Epithelial cell of esophagus (primary cell): ENCODE measurements at places on chromosomes 12 and 14.

GRCh38 chr12:70664465-70664881 is 27.2 kb upstream of the PTPRB start:
- DNase-seq = peak; percentile 4

GRCh38 chr12:95949477-95950206 is 6.5 kb downstream of the AMDHD1 start:
- DNase-seq = no peak

- DNase-seq = no peak
These were observed 50.9 kb downstream of the FOXN4 start for GRCh38 chr12:109258201-109258600.

DNA sequence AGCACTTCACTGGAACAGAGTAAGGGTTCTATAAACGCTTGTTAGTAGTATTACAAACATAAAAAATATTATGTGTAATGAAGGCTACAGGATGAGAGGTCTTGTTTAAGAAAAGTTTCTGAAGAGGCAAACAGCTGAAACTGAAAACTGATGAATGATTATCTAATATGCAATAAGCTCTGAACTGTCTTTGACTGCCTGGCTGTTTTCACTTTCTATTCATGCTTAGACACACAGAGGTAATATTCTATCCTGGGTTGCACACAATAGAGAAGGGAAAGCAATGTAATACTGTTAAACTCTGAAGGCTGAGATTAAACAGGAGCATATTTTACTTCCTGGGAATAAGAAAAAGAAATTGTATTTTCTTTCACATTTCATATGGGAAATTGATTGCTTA is 251.3 kb downstream of the ALX1 start:
- DNase-seq = no peak

- no peak for DNase-seq
These were observed 36.8 kb downstream of the RTRAF start for GRCh38 chr14:52026017-52026660.

GRCh38 chr14:86770186-86770585 is 1222.8 kb downstream of the GALC start:
- no peak for DNase-seq

DNA sequence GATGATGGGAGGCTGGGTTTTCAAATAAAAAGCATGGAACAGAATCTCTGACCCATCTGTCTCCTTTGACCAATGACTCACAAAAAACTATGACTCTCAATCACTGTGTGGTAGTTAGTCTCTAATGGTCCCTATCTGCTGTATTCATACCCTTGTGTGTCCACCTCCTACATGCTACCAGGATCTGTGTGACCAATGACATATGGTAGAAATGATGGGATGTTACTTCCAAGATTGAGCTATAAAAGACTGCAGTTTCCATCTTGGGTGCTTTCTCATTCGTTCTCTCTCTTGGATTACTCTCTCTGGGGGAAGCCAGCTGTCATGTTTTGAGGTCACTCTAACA is 144.7 kb upstream of the BTG1 start:
- no peak for DNase-seq

- no peak for DNase-seq
These were observed 118.8 kb downstream of the KCNK10 start for GRCh38 chr14:88204221-88204620.

DNA sequence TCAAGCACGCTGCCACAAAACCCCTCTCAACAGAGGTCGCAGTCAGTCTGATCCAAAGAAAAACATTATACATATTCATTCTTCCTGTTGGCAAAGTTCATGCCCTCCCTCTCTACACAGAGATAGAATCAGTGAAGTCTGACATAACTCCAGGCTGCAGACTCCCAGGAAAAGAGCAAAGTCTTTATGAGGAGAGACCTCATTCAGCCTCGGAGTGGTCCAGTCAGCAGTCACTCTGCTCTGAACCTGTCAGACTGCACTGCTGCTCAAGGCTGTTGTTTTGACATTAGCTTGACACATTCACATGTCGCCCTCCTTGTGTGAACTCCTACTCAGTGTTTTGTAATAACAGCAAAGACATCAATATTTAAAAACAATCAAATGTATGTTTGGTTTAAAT is 241.2 kb upstream of the G2E3 start:
- DNase-seq = no peak

DNA sequence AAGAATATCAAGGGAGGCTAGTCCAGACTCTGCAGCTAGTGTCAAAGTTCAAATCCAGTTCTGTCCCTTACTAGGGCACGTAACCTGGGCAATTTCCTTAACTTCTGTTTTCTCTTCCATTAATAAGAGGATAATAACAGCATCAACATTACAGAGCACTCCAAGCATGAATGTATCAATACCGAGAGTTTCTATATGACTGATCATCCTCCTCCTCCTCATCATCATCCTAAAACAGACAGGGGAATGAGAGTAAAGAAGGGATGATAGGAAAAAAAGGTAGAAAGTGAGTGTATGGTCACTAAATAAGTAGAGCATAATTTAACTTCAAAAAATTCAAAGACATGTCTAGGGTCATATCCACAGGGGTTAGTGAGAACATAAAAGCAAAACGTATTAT is 171.4 kb downstream of the NDUFA12 start:
- DNase-seq = no peak

DNA sequence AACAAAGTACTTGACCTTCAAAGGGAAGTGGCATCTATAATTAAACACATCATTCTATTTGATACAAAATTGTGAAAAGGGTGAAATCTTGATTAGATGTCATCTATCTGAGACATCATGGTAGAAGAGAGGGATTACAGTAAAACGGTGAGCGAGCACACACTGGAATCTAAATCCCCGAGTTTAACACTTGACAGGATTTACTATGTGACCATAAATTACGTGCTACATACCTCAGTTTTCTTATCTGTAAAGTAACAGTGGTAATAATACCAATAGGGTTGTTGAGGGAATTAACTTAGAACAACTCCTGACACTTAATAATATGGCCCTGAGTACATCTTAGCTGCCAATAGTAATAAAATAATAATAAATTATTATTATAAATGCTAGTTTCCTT is 13.3 kb downstream of the USP44 start:
- no peak for DNase-seq

DNA sequence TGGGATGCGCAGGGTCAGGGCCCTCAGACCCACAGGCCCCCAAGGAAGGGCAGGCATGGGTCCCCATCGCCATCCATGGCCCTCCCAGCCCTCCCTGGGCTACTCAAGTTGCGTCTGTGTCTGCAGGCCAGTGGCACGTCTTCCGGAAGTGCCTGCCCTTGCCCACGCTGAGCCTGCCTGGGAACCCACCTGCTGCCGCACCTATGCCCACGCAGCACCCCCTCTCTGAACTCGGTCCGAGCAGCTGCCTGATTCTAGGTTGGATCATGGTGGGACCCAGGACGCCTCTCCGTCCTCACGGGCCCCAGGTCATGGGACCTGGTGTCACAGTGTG is 182.8 kb downstream of the ADGRD1 start:
- DNase-seq = no peak

DNA sequence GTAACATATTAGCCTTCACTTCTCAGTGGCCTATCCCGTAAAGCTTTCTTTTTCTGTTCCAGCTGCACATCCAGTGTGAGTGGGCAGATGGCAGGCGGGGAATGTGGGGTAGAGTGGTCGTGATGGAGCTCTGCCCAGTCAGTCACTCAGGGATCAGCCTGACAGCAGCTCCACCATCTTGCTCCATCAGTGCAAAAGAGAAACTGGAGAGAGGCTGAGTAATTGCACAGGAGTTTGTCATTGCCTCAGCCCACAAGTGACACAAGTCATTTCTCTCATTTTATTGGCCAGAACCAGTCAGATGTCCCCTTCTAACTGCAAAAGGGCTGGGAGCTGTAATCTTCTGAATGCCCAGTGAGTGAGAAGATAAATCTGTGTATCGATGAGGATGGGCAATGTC is 66.5 kb downstream of the ATP23 start:
- DNase-seq = no peak

GRCh38 chr14:55057919-55058318 is 6.5 kb downstream of the MAPK1IP1L start:
- no peak for DNase-seq

- DNase-seq = peak; percentile 71
These were observed 172.2 kb upstream of the GZMB start for GRCh38 chr14:24806061-24806678.

DNA sequence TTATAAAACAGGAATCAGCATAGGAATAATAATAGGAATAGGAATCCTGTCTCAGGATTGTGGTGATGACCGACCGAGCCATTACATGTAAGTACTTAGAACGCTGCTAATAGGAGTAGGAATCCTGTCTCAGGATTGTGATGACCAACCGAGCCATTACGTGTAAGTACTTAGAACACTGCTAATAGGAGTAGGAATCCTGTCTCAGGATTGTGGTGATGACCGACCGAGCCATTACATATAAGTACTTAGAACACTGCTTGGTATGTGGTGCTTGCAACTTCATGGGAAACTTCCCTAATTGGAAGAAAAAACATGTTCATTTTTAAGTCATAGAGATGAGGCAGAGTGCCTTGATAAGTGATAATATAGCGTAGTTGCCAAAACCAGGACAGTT is 30.0 kb downstream of the ELK3 start:
- DNase-seq = no peak

DNA sequence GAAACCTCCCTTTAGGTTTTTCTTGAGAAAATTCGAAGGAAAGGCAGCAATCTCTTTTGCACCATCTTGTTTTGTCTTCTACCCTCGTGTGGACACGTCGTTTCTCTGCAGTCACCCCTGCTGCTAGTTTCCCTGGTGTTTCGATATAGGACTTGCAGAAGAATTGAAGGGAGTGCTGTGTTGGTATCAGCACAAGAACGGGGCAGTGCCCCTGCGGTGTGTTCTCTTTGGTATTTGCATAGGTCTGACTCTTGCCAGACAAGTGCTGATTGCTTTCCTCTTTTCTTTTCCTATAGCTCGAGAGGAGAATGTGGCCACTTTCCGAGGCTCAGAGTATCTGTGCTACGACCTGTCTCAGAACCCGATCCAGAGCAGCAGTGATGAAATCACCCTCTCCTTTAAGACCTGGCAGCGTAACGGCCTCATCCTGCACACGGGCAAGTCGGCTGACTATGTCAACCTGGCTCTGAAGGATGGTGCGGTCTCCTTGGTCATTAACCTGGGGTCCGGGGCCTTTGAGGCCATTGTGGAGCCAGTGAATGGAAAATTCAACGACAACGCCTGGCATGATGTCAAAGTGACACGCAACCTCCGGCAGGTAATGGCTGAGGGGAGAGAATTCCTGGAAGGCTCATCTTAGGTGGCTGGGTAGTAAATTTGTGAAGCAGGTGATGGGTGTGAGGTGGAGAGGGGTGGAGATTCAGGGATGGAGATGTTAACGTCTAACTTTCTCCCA is 474.8 kb downstream of the NRXN3 start:
- DNase-seq = no peak

GRCh38 chr14:63686926-63687325 is 40.9 kb downstream of the SGPP1 start:
- peak; percentile 20 for DNase-seq

GRCh38 chr14:61315313-61315712 is 6.1 kb upstream of the PRKCH start:
- no peak for DNase-seq

DNA sequence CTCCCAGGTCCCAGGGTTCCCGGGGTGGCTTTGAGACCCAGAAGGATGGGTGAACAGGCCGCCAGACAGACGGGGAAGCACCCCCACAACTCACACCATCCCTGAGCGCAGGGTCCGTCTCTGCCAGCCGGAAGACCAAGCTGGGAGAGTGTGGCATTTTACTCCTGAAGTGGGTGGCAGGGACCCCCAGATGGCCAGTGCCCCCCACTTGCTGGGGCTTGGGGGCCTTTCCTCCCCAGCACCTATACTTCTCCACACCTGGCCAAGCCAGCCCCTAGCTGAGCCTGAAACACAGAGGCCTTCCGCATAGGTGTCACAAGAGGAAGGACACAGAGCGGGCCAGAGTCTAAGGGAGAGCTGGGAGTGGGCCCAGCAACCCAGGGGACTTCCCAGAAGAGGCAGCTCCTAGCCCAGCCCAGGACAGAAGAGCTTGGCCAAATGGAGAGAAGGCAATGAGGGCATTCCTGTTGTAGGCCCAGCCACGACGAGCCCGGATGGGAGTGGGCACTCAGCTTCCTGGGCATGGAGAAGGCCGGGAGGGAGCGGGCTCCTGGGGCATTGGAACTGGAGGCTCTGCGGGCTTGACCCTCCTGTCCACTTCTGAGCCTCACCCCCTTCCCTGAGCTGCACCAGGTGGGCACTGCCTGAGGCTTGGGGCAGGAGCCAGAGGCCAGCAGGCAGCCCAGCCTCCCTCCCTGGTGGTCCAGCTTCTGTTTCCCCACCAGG is 3.3 kb downstream of the AHNAK2 start:
- no peak for DNase-seq

DNA sequence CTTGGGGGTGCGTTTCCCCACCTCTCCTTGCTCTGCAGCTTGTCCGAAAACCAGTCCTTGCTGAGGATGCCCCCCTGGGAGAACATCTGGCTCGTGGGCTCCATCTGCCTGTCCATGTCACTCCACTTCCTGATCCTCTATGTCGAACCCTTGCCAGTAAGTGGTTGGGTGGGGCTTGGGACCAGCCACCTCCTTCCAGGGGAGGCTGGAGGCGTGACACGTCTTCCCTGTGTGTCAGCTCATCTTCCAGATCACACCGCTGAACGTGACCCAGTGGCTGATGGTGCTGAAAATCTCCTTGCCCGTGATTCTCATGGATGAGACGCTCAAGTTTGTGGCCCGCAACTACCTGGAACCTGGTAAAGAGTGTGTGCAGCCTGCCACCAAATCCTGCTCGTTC is 57.5 kb downstream of the ANAPC7 start:
- no peak for DNase-seq

DNA sequence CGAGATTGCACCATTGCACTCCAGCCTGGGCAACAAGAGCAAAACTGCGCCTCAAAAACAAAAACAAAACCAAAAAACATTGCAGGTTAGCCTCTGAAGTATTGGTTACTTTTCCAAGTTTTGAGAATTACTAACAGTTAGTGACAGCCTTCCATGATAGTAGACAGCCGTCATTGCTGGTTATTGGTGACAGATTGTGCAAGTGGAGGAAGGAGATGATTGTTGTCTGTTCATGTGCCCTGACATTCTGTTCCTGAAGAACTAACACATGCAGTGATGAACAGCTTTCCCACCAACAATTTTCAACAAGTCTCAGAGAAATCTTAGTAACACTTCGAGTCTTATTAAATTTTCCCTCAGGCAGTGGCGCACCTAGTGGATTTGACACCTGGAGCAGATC is 89.3 kb upstream of the NAP1L1 start:
- DNase-seq = no peak

- DNase-seq = no peak
These were observed 9.4 kb upstream of the OSBPL8 start for GRCh38 chr12:76568888-76569551.

GRCh38 chr14:54808326-54809161 is 94.1 kb downstream of the GCH1 start:
- no peak for DNase-seq

- peak; percentile 57 for DNase-seq
These were observed 104.8 kb upstream of the CNTN1 start for GRCh38 chr12:40587421-40587820.

DNA sequence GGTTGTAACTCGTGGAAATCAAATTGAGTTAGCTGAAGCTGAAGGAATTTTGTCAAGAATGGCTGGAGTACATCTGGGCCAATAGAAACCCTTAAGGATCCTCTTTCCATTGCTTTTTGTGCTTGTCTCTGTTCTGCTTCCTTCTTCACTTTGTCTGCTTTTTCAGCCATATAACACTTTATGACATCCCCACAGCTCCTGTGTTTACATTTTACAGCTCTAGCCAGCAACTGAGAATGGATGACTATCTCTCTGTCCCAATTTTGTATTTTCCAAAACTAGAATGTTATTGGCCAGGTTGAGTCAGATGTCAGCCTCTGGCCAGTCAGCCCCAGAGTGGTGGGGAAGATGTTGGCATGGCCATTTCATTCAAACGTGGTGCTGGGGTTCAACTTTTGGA is 57.6 kb downstream of the PELI2 start:
- no peak for DNase-seq
